WTC11 (cell line): ENCODE measurements at places on chromosomes 7 and 10. TPM values are rescaled to one million over a fixed set of nuclear protein-coding genes. Genes with fewer than 3 reads are reported as not detected.

AGMO gene
- total RNA-seq = 0.77 to 1.1 TPM (median 1.0 TPM) in 3 replicates

DNA sequence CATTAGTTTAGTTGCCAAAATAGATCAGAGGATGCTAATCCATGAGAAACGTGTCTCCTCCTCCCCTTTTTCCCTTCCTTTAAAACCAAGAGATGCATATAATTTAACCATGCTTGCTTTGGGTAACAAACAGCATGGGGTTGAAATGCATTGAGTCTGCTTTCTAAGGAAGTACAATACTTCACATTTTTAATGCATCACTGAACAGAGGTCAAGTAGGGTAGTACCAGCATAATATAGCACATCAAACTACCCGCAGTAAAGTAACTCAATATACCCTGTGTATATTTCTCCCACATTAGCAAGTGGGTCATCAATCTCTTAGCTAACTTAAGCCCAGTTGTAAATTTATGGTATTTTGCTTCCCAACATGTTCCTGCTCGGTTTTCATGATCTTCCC is 239.3 kb upstream of the SEMA3C start:
- no peak overlapping the region for H3K27ac ChIP-seq
- H3K4me3 ChIP-seq = no peak overlapping the region
- H3K4me1 ChIP-seq = peaks cover 47% of the 10 kb centered on the region
- DNase-seq = no peak
- no peaks in the 10 kb centered on the region for H3K36me3 ChIP-seq

DNA sequence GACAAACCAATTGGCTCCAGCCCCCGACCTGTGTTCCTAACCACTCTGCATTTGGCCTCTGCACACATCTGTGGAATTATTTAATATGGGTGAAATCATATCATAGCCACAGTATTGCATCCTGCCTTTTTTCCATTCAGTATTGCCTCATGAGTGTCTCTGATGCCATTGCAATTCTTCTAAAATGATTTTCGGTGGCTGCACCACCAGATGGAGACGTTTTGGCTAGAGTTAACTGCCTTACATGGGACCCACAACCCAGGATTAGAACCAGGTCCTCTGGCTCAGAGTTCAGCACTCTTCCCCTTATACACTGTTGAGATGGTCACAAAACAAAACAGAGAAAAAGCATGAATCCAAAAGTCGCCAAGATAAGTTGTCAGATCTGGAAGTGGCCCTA is 180.8 kb downstream of the EMX2 start:
- no peak for DNase-seq
- peaks cover 9% of the 10 kb centered on the region; the same call in 1 of the 2 replicates for H3K27me3 ChIP-seq
- H3K27ac ChIP-seq = no peak overlapping the region
- H3K4me3 ChIP-seq = no peak overlapping the region

NUDT5 gene
- 107 to 119 TPM (median 109 TPM) in 3 replicates for total RNA-seq

GRCh38 chr7:91352091-91352490 is 87.9 kb downstream of the FZD1 start:
- H3K27ac ChIP-seq = no peak overlapping the region
- no peaks in the 10 kb centered on the region for H3K36me3 ChIP-seq
- no peak overlapping the region for H3K4me3 ChIP-seq
- peaks cover 100% of the 10 kb centered on the region for H3K27me3 ChIP-seq
- no peak for DNase-seq
- H3K4me1 ChIP-seq = peaks cover 21% of the 10 kb centered on the region

- peaks cover 79% of the 10 kb centered on the region for H3K27me3 ChIP-seq
- peak overlapping the region; percentile 90 for H3K4me3 ChIP-seq
- H3K4me1 ChIP-seq = peaks cover 30% of the 10 kb centered on the region
- H3K36me3 ChIP-seq = no peaks in the 10 kb centered on the region; the same call in 1 of the 2 replicates
- peak; percentile 29 for DNase-seq
- H3K27ac ChIP-seq = no peak overlapping the region
Observed at GRCh38 chr7:108004220-108005142, 1.5 kb upstream of the LAMB1 start.
